Activated naive CD4-positive, alpha-beta T cell treated with anti-CD3 and anti-CD28 coated beads, Interleukin-2, amount 10 ng/mL, durations not matched to agents 7 days and 5 days (primary cell): ENCODE measurements at places on chromosomes 12 and 14.

GRCh38 chr14:21711360-21711961 lies 37.8 kb upstream of the OR4E1 start:
- peak; percentile 36 for DNase-seq

GRCh38 chr12:22956690-22957089 lies 331.7 kb downstream of the ETNK1 start:
- DNase-seq, result no peak

- no peak for DNase-seq
Observed at GRCh38 chr12:52416795-52417194, 10.7 kb upstream of the KRT82 start.

- peak; percentile 50 for DNase-seq
Observed at GRCh38 chr12:916240-916639, 33.3 kb downstream of the RAD52 start.

- no peak for DNase-seq
Observed at GRCh38 chr12:13097491-13098011, 5.9 kb downstream of the GSG1 start.

- no peak for DNase-seq
Observed at GRCh38 chr14:53692885-53693284, 263.7 kb downstream of the BMP4 start.

GRCh38 chr14:67532606-67532997 lies 488 bp upstream of the PLEKHH1 start:
- DNase-seq, result no peak

DNA sequence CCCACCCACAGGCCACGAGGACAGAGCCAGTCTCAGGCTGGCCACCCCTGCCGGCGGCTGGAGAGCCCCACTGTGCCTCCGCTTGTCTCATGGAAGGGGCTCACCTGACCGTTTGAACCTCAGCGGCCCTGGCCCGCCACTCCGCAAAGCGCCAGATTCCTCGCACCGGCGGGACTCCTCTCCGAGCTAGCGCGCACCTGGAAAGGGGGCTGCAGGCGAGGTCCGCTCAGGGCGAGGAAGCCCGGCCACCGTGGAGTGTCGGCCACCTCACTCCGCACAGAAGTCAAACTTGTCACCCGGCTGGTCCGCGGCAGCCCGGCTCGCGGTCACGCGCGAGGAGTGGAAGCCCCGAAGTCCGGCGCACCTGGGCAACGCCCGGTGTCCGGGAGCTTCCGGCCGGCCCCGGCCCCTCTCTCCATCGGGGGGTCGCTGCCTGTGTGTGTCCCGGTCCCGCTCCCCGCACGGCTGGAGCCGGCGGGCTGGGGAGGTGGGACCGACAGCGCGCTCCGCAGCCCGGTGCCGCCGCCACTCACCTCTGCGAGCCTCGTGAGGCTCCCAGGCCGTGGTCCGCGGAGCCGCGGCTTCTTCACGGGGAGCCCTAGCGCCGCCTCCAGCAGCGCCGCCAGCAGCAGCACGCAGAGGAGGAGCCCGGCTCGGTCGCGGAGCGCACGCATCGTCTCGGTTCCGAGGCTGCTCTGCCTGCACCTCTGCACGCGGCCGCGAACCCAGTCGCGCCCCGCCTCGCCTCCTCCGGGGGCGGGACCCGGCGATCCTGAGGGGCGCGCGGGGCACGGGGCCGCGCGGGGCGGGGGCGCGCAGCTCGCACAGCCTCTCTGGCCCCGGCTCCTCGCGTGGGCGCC lies at the start of gene ISM2:
TSS of gene ISM2 (minus strand) at position 697 of the 860 bp plus-strand sequence. CDS start at position 674, 23 bp downstream.
- DNase-seq, result peak; percentile 72

DNA sequence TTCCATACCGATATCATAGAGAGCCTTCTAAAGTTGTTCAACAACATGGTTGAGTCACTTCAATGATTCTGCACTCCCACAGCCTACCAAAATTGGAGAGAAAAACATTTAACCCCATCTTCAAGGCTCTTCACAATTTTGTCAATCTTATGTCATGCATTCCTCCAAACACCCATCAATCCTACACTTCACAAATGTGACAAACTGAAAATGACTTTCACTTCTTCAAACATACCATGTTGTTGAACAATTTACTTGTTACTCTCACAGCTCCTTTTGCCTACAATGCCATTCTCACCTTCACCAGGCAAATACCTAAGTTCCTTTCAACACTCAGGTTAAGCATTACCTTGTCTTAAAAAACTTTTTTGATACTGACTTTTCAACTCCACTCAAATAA lies 88.0 kb downstream of the OSBPL8 start:
- no peak for DNase-seq

DNA sequence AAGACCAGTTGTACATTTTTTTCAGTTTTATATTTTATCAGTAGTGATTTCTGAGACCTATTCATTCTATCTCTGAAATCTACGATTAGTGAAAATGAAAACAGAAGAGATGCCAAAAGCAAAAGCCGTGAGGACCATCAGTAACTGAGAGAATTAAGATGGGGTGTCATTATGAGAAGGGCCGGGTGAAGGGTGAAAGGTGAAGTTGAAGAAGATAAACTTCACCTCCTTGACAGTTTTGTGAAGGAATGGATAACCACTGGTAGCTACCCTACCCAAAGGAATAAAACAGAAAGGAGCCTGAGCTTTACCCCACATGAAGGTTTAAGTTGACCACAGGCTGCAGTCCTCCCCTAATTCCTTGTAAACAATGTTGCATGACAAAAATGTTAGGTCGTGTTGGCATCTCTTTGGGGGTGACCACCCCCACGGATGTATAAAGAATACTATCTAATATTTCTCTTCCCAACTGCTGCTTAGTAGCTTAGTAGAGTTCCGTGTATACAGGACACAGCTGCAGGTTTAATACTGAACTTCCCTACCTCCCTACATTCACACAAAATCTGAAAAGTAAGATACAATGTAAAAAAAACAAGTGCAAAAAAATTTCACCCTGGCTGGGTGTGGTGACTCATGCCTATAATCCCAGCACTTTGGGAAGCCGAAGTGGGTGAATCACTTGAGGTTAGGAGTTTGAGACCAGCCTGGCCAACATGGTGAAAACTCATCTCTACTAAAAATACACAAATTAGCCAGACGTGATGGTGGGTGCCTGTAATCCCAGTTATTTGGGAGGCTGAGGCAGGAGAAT lies 23.9 kb downstream of the GPR19 start:
- DNase-seq, result no peak

GRCh38 chr12:126772171-126772864 lies 1494.7 kb upstream of the TMEM132C start:
- DNase-seq, result no peak

GRCh38 chr12:116368196-116369194 lies 91.0 kb upstream of the MED13L start:
- no peak for DNase-seq

DNA sequence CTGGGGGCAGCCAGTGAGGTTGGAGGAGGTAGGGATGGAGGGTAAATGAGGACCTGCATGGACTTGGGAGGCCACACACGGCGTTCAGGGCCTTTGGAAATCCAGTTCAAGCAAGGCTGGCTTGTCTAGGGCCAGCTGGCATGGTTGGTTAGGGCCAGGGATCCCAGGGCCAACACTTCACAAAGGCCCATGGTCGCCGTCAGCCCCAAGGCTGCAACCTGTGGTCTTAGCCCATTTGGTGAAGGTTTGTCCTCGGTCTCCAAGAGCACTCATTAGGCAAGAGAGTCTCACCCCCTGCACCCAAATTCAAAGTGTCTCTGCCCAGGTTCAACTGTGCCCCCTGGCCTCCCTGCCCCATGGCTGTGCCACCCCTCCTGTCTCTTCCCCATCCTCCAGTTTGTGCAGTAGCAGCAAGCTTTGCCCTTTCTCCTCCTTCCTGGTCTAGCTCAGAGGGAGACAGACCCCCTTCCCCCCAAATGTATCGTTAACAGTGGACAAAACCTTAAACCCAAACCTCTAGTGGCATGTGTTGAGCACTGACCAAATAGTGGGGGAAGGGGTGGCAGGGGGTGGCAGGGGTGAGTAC lies 94.1 kb downstream of the NINJ2 start:
- no peak for DNase-seq

DNA sequence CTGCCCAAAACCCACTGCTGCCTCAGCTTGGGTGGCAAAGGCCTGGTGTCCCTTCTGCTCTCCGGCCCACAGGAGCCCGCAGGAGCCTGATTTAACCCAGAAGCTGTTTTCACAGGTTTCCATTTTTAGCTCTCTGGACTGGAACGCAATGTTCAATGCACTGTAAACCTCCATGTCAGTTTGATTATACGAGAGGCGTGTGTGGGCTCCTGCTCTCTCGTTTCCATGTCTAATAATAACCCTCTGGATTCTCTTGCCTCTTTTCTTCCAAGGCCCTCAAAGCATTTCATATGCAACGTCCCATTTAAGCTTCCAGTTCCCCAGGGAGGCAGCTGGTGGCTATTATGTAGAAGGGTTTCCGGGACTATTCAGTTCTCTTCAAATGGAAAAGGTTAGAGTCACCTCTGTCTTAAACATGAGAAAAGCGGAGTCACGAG lies 161.1 kb downstream of the SUDS3 start:
- no peak for DNase-seq

DNA sequence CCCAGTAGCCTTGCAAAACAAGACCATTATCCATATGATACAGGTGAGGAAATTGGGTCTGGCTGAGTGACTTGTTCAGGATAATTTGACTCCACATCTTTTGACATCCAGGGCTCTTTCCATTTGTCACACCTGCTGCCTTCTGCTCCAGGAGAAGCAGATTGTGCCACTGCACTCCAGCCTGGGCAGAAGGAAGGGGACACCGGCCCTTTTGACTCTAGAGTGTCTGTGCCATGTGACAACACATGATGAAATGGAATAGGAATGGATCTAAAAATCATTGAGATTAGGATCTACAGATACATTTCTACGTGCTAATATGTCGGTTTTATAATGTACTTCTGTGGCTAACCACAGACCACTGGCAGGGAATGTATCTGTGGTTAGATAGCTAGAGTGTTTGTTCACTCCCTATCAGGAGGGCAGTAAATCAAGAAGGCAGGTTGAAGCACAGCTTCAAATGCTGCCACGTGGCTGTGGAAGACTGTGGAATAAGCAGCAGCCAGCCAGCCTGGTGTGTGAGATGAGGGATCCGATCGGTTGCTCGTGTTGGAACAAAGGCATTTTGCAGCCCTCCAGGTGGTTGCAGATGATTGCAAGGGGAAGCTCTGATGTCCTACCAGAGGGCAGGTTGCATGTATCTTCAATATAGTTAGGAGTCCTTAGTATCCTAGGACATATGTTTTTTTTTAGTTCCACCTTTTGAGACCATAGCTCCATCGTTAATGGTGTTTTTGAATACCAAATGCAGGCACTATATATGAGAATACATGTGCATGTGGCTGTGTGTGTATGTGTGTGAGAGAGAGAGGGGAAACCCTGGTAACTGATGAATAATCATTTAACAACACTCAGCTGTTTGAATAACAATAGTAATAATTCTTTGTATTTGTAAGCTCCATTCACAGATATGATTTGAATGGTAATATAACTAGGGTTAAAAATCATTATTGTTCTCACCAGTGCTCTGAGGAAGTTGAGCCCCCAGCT lies 28.6 kb downstream of the EML1 start:
- DNase-seq, result peak; percentile 21

- peak; percentile 52 for DNase-seq
Observed at GRCh38 chr14:92652413-92653151, 95.8 kb downstream of the LGMN start.

DNA sequence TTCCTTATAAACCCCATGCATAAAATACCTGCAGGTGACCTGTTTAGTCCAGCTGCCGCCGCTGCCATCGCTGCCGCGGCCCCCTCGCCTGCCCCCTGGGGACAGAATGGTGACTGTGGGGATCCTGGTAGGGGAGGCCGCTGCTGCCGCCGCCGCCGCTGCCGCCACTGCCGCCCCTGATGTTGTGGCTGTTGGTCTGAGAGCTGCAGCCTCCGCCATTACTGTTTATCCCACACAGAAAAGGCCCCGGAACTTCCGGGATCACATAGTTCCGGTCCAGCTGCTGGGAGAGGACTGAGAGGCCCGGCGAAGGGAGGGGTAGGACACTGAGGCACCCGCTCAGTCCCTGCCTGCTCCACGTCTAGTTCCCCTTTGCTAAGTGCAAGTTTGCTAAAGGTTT lies 244.9 kb downstream of the C12orf50 start:
- no peak for DNase-seq

DNA sequence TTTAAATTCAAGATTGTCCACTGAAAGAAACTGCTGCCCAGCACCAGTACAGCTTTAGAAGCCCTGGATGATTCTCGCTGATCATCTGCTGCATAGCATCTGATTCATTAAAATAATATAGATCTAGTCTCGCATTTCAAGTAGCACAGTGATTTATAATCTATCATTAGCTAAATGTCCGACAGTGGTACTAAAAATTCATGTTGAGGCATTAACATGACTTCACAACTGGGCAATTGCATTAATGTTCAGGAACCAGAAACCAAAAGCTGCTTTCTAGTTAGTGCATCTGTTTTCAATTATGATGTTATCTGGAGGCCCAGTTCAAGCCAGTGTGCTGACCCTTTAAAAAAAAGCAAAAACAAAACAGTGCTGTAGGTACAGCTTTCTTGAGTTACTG lies 1987.2 kb upstream of the SEL1L start:
- no peak for DNase-seq

DNA sequence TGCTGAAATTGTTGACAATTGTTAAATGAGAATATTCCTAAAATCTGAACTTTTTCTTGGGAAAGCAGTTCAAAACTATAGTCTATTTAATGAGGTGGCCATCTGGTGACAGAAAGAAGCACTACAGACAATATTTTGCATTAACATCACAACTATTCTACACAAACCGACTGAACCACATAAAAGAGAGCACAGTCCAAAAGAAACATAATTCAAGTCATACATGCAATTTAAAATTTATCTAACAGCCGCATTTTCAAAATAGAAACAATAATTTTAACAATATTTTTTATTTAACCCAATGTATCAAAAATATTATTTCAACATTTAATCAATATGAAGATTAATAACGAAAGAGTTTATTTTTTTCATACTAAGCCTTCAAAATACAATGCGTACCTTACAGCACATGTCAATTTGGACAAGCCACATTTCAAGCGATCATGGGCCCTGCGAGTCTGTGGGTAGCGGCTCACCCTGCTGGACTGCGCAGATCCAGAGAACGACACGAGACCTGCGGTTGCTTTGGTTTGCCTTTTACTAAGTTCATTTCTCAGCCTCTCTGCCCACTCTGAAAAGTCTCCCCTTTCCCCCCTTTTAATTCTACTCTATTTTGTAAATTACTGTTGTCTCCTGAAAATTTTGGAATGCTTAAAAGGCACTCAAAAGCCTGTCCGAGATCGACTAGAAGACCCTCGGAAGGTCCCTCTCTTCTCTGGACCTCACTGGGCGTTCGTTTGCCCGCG lies 947 bp upstream of the LRRC9 start:
- DNase-seq, result no peak
